ENCODE measurements at places on chromosomes 3 and 15. TPM values are rescaled to one million over a fixed set of nuclear protein-coding genes. Genes with fewer than 3 reads are reported as not detected.

GRCh38 chr15:73782344-73782959 is 29.3 kb upstream of the INSYN1 start:
- DNase-seq: no peak

GRCh38 chr3:95971573-95971972 is 842.8 kb upstream of the EPHA6 start:
- no peak for DNase-seq

CSPG4 gene
- polyA plus RNA-seq: 0.67 TPM

GRCh38 chr3:46852334-46852720 is 10.9 kb downstream of the MYL3 start:
- no peak for DNase-seq

MYZAP gene
- 1.3 TPM for polyA plus RNA-seq

- DNase-seq: no peak
Observed at GRCh38 chr3:78048698-78049097, 1008.8 kb downstream of the ROBO2 start.

C3orf49 gene
- polyA plus RNA-seq: not detected

DNA sequence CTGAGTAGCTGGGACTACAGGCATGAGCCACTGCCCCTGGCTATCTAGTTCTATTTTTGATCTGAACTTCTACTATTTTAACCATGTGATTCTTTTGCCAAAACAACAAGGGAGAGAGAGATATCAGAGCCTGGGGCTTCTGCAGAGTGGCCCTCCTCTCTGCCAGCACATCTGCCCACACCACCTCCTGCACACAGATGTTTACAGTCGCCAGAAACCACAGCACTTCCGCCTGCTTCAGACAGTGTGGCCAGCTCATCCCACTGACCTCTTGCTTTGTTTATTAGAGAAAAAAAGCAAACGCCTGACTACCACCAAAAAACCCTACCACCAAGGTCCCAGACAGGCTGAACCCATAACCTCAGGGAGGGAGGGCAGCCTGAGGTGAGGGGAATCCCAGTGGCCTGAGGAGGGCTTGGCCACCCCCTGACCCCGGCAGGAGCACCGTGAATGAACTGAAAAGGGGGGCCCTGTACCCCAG is 85.9 kb upstream of the ABHD2 start:
- no peak for DNase-seq

TFDP2 gene
- polyA plus RNA-seq: 40.6 TPM

TMCO5A gene
- not detected for polyA plus RNA-seq

KBTBD12 gene
- polyA plus RNA-seq: not detected

DNA sequence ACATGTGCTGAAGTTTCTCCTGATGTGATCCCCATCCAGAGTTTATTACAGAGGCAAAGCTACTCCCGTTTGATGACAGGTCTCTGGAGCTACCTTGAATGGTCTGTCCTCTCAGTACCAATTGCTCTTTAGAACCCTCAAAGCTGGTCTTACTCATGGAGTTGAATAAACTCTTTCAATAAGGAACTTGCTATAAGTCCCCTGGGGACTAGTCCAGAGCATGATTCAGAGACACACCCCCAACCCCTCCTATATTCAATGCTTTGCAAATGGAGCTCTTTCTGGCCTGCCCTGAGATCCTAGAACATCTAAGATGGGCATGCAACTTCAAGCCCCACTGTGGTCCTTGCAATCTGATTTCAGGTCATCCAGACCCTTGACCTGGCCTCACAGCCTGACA is 23.9 kb upstream of the TPM1 start:
- no peak for DNase-seq

- no peak for DNase-seq
Observed at GRCh38 chr15:90610190-90610589, 80.5 kb downstream of the CRTC3 start.

DNA sequence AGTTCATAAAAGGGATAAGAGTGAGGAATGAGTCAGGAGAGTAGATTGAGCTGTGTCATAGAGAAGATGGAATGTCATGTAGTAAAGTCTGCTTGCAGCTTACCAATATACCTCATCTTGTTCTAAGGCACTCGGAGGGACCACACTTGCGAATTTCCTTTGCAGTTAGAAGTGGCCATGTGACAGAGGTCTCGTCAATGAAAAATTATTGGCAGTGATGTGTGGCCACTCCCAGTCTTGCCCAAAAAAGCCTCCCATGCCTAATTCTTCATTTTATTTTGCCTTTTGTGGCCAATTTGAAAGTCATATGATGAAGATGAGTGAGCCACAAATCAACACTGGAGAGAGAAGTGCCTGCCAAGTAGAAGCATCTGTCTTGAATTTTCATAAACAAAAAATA is 465.6 kb upstream of the ZNF385D start:
- DNase-seq: no peak

DNA sequence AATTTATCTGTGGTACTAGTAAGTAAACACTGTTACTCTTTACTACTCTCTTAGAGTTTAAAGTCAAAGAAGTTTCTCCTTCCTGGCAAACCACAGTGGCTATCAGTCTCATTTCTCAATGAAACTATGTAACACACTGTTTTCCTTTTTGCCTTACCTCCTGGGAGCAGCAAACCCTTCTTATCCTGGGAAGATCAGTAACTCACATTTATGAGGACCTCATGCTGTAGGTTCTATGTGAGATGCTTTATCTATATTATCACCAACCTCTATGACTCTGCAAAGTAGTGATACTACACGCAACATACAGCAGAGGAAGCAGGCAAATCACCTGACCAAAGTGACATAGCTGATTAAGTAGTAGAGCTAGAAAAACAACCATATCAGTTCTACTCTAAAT is 35.3 kb downstream of the PBRM1 start:
- DNase-seq: no peak

- DNase-seq: no peak
Observed at GRCh38 chr15:62658498-62658897, 384.0 kb upstream of the TPM1 start.
